ENCODE measurements at places on chromosomes 12 and 14. TPM values are rescaled to one million over a fixed set of nuclear protein-coding genes. Genes with fewer than 3 reads are reported as not detected.

DNA sequence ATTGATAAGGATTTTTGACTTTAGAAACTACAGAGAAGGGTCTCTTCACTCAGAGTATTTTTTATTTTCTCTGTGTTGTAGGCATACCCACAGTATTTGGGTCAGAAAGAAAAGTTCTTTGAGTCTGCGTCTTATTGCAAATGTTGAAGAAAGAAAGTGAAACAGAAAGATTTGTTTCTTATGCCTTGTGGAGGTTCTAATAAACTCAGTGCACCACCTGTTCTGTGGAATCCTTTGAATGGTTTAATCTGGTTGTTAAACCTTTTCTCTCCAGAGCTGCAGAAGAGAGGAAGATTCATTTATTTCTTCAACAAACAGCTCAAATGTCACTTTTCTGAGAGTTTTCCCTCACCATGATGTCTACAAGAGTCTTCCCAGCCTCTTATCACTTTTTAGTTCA lies 146.6 kb upstream of the PLEKHG7 start:
- no peak for DNase-seq

DNA sequence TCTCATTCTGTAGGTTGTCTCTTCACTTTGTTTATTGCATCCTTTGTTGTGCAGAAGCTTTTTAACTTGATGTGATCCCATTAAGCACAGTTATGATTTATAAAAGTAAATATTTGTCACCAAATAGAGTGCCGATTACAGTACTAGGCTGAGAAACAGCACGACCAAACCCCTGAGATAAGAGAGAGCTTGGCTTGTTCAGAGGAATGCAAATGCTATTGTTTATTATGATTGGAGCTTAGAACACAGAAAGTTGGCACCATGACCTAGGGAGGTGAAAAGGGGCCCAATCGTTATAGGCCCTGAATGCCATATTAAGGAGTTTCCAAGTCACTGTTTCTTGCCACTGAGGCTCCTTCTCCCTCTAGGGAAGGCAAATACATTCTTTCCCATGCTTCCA lies 214.9 kb downstream of the KITLG start:
- no peak for DNase-seq

- peak; percentile 39 for DNase-seq
Observed at GRCh38 chr14:68733086-68733914, 59.6 kb downstream of the ZFP36L1 start.

The VASH1 gene
- 3.1 TPM for total RNA-seq

DNA sequence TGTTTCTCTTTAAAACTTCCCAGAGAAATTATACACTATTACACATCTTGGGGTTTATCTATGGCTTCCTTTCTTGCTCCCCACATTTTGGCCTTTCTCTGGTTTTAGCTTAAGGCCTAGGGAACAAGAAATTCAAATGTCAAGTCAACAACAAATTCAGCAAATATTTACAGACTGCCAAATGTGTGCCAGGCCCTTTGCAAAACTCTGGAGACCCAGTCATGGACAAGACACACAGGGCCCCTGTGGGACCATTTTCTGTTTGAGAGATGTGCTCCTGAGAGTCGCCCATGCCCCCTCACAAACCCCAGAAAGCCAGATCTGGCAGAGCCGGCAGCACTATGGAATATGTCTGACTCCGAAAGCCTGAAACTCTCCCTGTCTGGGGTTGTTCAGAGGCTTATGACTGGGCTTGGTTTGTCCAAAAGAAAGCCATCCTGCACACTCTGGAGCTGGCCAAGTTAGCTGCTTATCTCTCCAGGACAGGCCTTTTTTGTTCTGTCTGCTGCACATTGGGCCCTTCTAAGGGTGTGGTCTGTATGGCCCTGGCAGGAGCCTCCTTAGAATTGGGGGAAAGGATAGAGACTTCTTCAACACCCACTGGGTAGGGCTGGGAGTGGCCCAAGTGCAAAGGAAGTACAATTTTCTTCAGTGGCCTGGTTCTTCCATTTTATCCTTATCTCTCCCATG lies 1.1 kb upstream of the KRT3 start:
- no peak for DNase-seq

GRCh38 chr12:95548539-95549391 lies 2.5 kb downstream of the USP44 start:
- DNase-seq = peak; percentile 70

The KSR2 gene
- not detected for total RNA-seq

Measured in activated CD8-positive, alpha-beta T cell treated with anti-CD3 and anti-CD28 coated beads, Interleukin-2, amount 10 ng/mL, durations not matched to agents 7 days and 5 days (primary cell).